ENCODE measurements at places on chromosomes 12 and 14.

- DNase-seq: no peak
Observed at GRCh38 chr12:21551841-21552465, 25.9 kb downstream of the SPX start.

GRCh38 chr12:77079631-77080030 is 14.3 kb upstream of the E2F7 start:
- DNase-seq: no peak

DNA sequence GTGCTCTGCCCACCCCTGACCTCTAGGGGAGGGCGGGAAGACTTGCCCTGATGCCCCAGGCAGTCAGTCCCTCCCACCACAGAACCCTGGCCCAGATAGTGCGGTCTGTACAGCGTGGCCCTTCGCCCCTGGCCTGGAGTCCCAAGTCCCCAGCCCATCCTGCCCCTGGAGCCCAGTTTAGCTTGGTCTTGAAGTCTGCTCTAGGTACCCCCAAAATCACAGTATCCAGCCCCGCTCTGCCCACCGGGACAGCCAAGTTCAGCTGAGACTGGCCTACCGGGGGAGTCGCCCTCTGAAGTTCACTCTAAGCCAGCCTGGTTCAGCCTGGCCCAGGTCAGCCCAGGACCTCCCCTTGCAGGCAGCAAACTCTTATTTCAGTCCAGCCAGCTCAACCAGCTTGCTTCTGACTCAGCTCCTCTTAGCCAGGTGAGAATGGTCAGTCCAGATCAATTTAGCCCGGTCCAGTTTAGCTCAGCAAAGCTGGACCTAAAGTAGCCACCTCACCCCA is 75.9 kb downstream of the TMEM121 start:
- DNase-seq: no peak

DNA sequence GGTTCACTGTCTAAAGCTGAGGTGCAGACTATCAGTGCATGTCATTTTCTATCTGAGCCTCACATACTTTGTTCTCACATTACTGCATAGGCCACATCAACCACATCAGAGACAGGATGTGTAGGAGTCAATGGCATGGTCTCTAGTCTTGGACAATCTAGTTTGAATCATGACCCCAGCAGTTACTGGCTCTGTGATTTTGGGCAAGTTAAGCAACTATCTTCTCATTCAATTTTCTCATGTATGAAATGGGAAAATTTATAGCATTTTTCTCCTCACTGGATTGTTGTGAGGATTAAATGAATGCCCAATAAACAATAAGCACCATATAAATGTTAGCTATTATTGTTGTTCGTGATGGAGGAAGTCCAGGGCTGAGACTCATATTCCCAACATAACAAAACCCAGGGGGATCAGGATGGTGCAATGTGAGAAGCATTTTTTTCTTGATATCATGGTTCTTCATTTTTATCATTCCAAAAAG is 432.6 kb downstream of the LRIG3 start:
- no peak for DNase-seq

GRCh38 chr12:24997970-24998582 is 49.2 kb upstream of the BCAT1 start:
- no peak for DNase-seq

GRCh38 chr14:106551265-106551664 is 1024.9 kb downstream of the TMEM121 start:
- no peak for DNase-seq

DNA sequence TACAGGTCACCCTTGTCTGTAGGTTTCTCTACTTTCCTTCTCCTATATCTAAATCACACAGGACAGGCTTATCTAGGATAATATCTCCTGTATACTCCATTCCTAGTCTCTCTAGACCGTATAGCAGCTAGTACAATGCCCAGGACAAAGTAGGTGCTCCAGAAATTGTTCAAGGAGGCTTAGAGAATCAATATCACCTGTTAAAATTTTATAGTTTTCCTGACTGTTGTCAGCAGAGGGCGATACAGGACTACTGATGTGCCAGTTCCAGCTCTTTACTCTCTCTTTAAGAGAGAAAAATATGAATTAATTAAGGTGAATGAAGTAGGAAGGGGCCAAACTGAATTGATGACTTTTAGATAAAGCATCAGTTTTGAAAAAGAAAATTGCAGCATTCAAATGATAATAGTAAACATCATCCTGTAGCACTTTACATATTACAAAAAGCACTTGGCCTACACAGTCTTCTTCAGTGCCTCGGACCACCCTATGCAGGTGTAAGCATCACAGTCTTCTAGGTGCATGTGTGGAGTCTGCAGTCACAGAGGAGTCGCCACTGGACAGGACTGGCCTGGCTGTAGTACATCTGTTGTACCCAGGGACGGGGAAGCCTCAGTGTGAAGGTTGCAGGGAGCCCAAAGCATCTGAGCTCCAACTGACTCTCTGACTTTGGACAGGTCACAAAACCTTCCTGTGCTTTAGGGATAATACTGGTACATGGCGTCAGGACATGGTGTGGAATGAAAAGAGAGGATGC is 61.9 kb upstream of the MAX start:
- DNase-seq: no peak

GRCh38 chr12:19148860-19149259 is 19.3 kb downstream of the PLEKHA5 start:
- no peak for DNase-seq

- DNase-seq: no peak
Observed at GRCh38 chr14:94203473-94204210, 29.5 kb downstream of the PPP4R4 start.

DNA sequence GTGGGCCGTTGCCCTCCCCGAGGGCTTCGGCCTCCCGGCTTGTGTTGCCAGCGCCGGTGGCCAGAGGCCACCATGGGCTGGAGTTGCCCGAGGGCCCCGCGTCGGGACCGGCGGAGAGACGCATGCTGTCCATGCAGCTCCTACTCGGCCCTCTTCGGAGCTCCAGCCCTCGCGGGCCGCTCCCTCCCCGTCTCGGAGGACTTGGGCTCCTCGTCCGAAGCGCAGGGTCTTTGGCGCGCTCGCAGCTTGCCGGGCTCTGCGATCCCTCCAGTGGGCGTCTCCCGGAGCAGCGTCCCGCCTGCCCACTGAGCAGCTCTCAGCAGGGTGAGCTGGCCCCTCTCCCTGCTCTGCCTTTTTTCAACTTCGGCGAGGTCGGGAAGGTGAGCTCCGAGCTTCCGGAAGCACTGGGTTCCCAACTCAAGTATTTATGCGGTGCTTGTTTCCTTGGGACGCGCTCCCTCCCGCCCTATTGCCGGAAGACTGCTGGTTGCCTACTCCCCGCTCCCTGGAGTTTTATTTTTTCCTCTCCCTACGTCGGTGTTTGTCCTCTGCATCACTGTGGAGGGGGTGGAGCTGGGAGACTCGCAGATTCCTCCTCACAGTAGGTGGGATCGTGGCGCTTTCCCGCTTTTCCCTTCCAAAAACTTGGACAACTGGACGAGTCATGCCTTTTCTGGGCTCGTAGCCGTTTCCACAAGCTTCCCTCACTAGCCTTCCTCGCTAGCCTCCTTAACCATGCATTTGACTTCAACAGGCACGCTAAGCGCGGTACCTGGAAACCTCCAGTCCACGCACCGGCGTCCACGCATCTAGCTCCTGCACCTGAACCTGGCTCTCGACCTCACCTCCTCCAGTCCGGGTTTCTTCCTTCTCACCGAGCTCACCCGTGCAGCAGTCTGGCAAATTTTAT is at the start of gene AVPR1A:
TSS of gene AVPR1A (minus strand) at position 489 of the 910 bp plus-strand sequence. CDS start at position 124, 365 bp downstream.
- peak; percentile 35 for DNase-seq

GRCh38 chr12:65817866-65818265 is 6.4 kb upstream of the HMGA2 start:
- no peak for DNase-seq

DNA sequence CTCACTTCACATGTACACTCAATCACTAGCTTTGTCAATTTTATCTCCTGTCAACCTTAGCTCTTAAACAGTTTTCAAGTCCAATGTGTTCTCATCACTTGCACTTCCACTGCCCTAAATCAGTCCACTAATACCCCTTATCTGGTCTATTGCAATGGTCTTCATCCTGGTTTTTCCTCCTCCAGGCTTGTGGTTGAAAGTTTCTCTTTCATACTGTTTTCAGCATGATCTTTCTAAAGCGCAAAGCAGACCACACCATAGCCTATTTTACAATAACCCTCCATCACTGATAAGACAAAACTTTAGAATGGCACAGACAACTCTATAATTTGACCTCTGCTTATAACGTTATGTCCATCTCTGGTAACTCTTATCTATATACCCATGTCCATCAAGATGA is 62.0 kb upstream of the DDHD1 start:
- DNase-seq: no peak

DNA sequence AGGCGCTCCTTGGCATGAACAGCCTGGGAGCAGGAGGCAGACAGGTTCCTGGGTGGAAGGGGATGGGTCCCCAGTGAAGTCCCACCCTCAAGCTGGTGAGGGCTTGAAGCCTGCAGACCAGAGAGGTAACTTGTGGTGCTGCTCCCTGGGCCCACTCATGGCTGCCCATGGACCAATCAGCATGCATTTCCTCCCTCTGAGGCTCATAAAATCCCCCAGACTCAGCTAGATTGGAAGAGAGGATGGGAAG is 50.2 kb downstream of the A2M start:
- DNase-seq: no peak

DNA sequence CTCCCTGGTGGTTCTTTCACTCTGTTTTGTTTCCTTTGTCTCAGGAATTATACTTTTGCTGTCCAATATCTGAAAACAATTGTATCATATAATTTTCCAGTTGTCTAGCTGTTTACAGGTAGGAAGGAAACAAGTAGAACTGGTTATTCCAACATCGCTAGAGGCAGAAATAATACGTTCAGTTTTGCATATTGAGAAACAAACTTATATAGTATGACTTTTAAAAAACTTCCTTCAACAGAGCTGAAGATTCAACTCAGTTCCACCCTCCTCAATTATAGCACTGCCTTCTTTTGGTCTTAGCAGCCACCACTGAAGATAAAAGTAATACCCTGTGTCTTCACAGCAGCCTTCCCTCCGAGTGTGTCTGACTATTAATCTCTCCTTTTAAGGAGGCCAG is 214.3 kb downstream of the EFCAB11 start:
- no peak for DNase-seq

DNA sequence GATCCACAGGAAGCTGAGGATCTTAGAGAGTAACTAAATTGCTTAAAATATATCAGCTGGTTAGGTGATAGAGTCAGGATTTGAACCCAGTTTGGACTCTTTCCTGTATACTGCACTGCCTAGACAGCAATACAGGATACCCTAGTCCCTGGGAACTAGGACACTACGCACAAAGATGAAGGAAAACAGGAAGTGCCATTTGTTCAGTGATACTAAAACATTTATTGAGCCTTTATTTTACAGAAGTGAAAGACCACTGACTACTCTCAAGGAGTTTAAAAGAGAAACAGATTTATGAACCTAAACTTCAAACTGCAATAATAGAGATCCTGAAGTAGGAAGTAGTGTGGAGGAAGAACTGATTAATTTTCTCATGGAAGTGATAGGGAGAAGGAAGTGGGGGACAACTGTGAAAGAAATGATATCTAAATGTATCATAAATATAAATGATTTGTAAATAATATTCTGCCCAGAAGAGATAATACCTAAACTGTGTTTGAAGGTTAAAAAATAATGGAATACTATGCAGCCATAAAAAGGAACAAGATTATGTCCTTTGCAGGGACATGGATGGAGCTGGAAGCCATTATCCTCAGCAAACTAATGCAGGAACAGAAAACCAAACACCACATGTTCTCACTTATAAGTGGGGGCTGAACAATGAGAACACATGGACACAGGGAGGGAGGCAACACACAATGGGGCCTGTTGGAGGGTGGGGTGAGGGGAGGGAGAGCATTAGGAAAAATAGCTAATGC is 18.2 kb downstream of the MSRB3 start:
- DNase-seq: no peak

- peak; percentile 80 for DNase-seq
Observed at GRCh38 chr12:118120579-118121363, 15.2 kb upstream of the PEBP1 start.

DNA sequence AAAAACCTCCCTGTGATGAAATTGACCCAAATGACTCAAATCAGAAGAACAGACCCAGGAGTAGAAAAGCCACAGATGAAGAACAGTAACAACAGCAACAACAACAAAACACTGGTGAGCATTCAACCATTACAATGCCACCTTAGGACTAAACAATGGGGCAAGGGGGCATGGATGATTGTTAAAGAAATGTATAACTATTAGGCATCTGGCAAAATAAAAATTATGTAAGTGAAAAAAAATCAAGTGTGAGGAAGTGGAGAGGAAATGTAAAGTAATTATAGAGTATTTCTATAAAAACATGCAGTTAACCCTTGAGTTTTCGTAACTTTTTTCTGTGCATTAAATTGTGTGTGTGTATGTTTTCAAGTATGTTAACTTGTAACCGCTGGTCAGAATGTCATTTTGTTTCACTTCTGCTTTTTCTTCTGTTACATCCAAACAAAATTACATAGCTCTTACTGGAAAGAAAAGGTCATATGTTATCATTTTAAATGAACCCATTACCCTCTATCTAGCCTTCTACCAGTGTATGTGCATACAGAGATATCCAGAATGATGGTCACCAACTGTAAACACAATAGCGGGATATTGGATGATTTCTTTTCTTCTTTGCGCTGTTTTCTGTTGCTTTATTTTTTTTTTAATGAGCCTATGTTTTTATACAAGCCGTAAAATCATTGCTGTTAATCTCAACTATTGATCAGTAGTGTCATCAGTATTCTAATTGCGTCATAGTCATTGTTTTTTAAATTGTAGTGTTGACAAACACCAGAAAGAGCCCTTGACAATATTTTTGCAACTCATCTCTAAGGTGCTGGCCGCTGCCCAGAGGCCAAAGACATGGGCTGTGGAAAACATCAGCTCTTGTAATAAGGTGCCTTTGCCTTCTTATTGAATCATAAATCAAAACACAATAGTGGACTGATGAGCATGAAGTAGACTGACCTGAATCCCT is 170.6 kb downstream of the CRADD start:
- DNase-seq: no peak

GRCh38 chr14:70640938-70641547 is 673 bp upstream of the TTC9 start:
- DNase-seq: no peak

DNA sequence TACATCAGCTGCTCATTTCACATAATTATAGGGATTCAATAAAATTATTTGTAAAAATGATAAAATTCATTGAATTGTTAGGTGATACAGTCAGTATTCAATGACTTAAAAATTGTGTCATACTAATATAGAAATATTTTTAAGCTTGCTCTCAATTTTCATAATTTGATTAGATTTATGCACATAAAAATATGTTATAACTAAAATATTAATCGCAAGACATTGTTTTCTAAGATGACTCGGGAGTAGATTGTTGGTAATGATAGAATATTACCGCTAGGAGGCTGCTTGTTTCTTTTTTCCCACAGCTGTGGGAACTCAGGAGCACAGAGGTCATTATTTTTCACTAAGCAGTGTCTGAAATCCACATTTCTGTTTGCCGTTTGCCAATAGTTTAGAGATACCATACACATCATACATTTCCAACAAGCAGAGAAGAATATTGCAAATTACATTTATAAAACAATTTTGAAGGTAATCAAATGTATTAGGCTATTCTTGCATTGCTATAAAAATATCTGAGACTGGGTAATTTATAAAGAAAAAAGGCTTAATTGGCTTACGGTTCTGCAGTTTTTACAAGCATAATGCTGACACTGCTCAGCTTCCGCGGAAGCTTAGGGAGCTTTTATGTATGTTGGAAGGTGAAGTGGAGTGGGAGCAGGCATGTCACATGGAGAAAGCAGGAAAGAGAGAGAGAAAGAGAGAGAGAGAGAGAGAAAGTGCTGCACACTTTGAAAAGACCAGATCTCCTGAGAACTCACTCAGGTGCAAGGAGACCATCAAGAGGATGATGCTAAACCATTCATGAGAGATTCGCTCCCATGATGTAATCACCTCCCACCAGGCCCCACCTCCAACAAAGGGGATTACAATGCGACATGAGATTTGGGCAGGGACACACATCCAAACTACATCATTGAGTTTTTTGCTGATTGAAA is 9.2 kb downstream of the CD69 start:
- DNase-seq: no peak

- DNase-seq: peak; percentile 25
Observed at GRCh38 chr12:17609701-17610100, 480.3 kb downstream of the RERGL start.
